ENCODE measurements at places on chromosomes 11 and 22. TPM values are rescaled to one million over a fixed set of nuclear protein-coding genes. Genes with fewer than 3 reads are reported as not detected.

Gene PARVG
- 0.32 TPM for total RNA-seq

Gene FAM168A
- 6.5 TPM for total RNA-seq

Gene GPR83
- total RNA-seq = not detected

Gene FAM83F
- total RNA-seq = not detected

Gene BTBD18
- total RNA-seq = not detected

Gene SHANK3
- total RNA-seq = 11.7 TPM

Gene UBQLN3
- not detected for total RNA-seq

Gene CCDC73
- total RNA-seq = not detected

Gene DDI1
- total RNA-seq = not detected

Gene KRTAP5-1
- not detected for total RNA-seq

Gene DDX10
- 42.2 TPM for total RNA-seq

Gene THRSP
- total RNA-seq = not detected

Gene ART5
- not detected for total RNA-seq

Gene OR5A2
- total RNA-seq = not detected

Gene CYB5R2
- total RNA-seq = 4.9 TPM

Gene TRIM49
- not detected for total RNA-seq

Gene ZNF280B
- 1.4 TPM for total RNA-seq

Gene FAM89B
- total RNA-seq = 19.8 TPM

Gene MS4A6A
- total RNA-seq = 21.8 TPM

Gene ST14
- total RNA-seq = not detected

Gene F2
- not detected for total RNA-seq

Gene GRAMD1B
- 4.1 TPM for total RNA-seq

Gene NAA40
- 10.9 TPM for total RNA-seq

Gene RAB36
- total RNA-seq = 1.6 TPM

Gene MYO18B
- total RNA-seq = under 0.01 TPM

Gene GAB4
- total RNA-seq = not detected

Gene RIMBP3C
- total RNA-seq = under 0.01 TPM

Gene RGL4
- not detected for total RNA-seq

Gene OLFML1
- total RNA-seq = 2.9 TPM

Gene SPTY2D1
- 16.6 TPM for total RNA-seq

Gene PDE2A
- 1.4 TPM for total RNA-seq

Gene CD248
- total RNA-seq = 0.65 TPM

All from epithelial cell of umbilical artery (primary cell).